ENCODE measurements at places on chromosomes 1 and 21. TPM values are rescaled to one million over a fixed set of nuclear protein-coding genes. Genes with fewer than 3 reads are reported as not detected.

The TCHHL1 gene
- not detected for total RNA-seq

The MR1 gene
- total RNA-seq, result 15.1 TPM

The ARHGAP29 gene
- 0.27 TPM for total RNA-seq

The SLC1A7 gene
- total RNA-seq, result not detected

The RGS8 gene
- total RNA-seq, result under 0.01 TPM

The PGBD5 gene
- total RNA-seq, result under 0.01 TPM

The FHAD1 gene
- total RNA-seq, result under 0.01 TPM

The TNFRSF4 gene
- total RNA-seq, result 4.3 TPM

The F13B gene
- not detected for total RNA-seq

The SUSD4 gene
- not detected for total RNA-seq

The EEIG2 gene
- 15.3 TPM for total RNA-seq

The HMGCL gene
- 31.8 TPM for total RNA-seq

The RWDD3 gene
- total RNA-seq, result 7.3 TPM

The FAAH gene
- 14.8 TPM for total RNA-seq

The LCE1F gene
- not detected for total RNA-seq

The ST6GALNAC3 gene
- total RNA-seq, result under 0.01 TPM

The TDRD5 gene
- total RNA-seq, result under 0.01 TPM

The SPRR1A gene
- total RNA-seq, result not detected

The CITED4 gene
- 4.6 TPM for total RNA-seq

The SPATA6 gene
- total RNA-seq, result 6.2 TPM

The LENEP gene
- total RNA-seq, result 0.54 TPM

The SLC44A3 gene
- total RNA-seq, result not detected

The SPRR2B gene
- total RNA-seq, result not detected

The ADORA3 gene
- total RNA-seq, result 0.54 TPM

The HHIPL2 gene
- total RNA-seq, result under 0.01 TPM

The KRTAP12-4 gene
- total RNA-seq, result not detected

The C8A gene
- total RNA-seq, result not detected

The SPRR3 gene
- not detected for total RNA-seq

The ZBTB7B gene
- 22.6 TPM for total RNA-seq

The MMP23B gene
- 1.6 TPM for total RNA-seq

The PTPN7 gene
- total RNA-seq, result 167 TPM

The RIPK4 gene
- 0.27 TPM for total RNA-seq

The PDPN gene
- total RNA-seq, result not detected

The HORMAD1 gene
- under 0.01 TPM for total RNA-seq

The RUNX3 gene
- total RNA-seq, result 22.9 TPM

The FLG2 gene
- under 0.01 TPM for total RNA-seq

The IKBKE gene
- total RNA-seq, result 29.4 TPM

The MROH9 gene
- not detected for total RNA-seq

The NPPA gene
- total RNA-seq, result not detected

The VCAM1 gene
- total RNA-seq, result under 0.01 TPM

The CLCA1 gene
- total RNA-seq, result not detected

The KIF14 gene
- 0.54 TPM for total RNA-seq

The LCE3D gene
- not detected for total RNA-seq

The PIP5K1A gene
- 28.5 TPM for total RNA-seq

Data from hematopoietic multipotent progenitor cell (in vitro differentiated cells).